ENCODE measurements at places on chromosomes 7 and 10.

- DNase-seq: no peak
These were observed 186.0 kb downstream of the PRKCQ start for GRCh38 chr10:6394084-6394483.

DNA sequence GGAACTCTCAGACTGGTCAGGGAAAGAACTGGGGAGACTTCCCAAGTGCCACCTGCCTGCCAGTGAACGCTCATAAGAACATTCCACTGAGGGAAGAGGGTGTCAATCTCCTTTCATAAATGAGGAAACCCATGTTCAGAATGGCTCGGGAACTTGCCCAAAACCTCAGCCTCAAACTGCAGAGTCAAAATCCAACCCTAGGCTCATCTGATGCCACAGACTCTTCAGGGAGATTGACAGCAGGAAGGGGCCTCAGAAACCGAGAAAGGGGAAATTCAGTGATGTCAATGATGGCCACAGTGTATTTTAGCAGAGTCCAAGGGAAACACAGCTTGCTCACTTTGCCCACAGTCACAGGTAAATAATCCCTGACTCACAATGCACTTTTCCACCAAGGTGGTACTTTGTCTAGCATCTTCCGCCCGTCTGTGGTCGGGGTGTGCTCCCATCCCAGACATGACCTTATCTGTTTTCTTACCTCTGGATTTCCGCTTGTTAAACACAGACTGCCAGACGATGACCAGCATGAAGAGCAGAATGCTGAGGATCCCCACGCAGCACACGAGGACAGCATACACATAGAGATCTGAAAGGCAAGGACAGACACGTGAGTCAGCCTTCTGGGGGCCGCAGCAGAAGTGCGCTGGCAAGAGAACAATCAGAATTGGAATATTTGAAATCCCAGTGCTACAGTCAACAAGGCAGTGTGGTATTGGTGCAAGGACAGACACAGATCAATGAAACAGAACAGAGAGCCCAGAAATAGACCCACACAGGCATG is 38.4 kb downstream of the VSTM4 start:
- peak; percentile 14 for DNase-seq

GRCh38 chr7:138278601-138279000 is 181.5 kb upstream of the TRIM24 start:
- DNase-seq: no peak

DNA sequence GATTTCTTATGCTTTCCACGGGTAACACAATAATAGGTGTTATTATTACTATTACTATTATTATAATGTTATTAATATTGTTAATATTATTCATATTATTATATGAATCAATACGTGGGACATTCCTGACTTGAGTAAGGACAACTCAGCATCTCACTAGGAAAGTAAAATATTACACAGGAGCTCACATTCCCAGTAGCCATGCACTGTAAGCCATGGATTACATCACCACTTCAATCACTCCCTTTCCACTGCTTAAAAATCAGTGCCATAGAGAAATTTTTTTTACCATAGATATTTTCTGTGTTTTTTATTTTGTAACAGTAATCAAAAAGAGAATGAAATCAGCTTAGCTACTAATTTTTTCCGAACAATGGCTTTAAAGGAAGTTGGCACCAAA is 68.5 kb upstream of the DGKI start:
- no peak for DNase-seq

DNA sequence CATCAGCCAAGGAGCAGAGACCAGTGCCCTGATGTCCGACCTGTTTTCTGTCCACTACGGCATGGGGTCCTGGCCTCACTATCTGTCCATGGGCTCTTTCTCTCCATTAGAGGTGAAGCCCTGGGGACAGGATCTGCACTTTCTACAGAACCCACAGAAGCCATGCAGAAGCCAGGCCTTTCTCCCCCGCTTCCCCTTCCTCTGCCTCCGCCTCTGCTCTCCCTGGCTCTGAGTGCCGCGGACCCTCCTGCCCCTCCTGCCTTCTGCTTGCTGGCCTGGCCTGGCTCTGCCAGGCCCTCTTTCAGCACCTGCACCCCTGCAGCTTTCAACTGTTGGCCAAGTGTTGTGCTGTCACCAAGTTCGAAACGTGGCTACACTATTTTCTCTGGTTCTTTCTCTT is 439.8 kb upstream of the ZMIZ1 start:
- DNase-seq: no peak

DNA sequence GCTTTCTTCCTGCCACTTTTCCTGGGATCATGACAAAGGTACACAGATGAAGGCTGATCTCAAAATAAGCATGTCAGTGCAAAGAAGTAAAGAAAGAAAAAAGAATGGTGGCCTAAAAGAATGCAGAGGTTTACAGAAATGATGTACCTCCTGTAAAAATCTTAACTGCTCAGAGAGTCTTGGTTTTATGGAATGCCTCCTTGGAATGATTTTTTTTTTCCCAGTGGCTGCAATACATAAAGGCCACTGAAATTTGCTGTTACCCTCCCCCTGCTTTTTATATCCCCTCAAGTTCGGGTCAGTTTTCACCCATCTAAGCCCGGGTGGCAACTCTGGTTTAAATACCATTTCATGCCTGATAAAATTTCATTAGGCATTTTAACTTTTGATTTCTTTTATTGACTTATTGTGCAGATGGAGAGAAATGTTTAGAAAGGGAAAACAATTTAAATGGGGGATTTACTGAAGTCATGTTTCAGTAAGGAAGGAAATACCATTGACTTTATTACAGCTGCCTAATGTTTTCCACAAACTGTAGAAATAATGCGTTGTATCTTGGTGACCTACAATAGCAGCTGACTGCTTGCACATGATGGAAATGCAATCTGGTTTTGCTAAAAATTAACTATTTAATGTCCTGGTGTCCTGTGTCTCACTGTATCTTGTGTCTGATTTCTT is 102.5 kb downstream of the SAMD9 start:
- DNase-seq: no peak

DNA sequence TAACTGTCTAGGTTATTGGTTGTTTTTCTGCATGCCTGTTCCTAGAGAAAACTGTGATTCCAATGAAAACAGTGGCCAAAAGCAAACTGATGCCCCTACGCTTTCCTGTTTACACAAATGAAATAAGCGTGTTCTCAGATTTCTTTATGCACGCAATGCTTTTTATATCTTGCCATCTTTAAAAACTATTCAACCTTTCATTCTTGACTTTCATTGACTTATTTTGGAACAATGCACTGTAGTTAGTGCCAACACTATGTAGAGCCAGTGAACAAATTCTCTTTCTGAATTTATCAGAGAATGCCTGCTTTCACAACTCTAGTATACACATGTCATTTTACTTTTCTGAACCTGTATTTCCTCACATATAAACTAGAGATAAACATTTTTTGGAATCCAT is 86.6 kb downstream of the CABCOCO1 start:
- DNase-seq: no peak

DNA sequence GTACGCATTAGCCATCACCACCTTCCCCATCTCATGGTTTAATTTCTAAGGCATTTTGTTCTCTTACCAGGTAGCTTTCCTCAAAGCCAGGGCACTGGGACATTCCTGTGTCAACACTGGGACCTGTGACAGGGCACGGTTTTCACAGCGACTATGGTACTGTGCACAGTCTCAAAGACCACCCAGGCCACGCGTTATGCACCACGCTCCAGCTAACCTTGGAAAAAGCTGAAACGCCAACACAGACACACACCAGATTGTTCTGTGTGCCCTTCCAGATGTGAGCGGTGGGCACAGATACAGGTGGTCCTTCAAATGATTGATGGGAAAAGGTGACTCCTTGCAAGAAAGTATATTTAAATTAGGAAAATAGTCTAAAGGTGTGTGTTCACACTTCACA is 337.3 kb downstream of the WDR37 start:
- DNase-seq: no peak

DNA sequence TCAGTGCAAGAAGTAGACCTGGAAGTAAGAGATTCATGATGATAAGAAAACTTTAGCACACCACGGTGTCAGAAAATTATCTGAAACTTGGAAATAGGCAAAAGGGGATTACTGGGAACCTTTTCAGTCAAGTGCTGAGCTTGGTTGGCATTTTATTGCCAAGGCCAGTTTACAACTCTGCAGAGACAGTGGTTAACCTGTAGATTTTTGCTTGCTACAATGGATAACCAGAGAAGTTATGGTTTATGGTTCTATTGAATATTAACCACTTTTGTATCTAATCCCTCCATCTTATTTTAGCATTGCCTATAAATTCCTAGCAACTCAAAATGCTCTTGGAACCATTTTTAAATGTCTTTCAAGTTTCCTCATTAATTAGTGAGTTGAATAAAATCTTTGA is 13.3 kb upstream of the GRM8 start:
- DNase-seq: no peak

DNA sequence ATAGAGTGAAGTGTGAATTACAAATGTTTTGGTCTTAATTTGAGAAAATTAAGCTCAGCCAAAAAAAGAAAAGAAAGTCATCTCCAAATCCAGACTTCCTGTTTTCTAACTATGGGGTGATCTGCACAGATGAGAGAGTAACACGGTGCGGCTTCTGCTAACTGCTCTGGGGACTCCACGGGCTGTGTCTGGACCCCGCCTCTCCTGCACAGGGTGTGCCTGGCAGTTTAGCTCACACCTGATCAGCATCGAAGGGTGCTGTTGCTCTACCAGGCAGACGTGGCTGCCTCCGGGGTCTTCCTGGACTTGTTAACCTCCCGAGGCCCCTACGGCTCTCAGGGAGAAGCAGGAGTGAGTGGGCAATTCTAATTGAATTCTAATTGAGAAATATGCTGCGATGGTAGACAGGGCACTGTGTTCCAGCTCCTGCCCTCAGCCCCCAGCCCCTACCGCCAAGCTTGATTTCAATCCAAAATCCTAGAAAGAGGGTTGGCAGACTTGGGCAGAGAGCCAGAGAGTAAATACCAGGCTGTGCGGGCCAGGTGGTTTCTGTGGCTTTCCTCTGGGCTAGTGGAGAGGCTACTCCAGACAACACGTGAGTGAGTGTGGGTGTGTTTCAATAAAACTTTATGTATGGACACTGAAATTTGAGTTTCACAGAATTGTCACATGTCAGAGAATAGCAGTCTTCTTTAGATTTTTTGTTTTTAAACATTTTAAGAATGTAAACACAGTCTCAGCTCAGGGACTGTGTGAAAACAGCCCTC is 13.4 kb downstream of the SHH start:
- DNase-seq: no peak

GRCh38 chr10:33314811-33315561 is 19.5 kb downstream of the NRP1 start:
- no peak for DNase-seq

GRCh38 chr10:8043569-8044306 is 10.8 kb upstream of the GATA3 start:
- DNase-seq: no peak

DNA sequence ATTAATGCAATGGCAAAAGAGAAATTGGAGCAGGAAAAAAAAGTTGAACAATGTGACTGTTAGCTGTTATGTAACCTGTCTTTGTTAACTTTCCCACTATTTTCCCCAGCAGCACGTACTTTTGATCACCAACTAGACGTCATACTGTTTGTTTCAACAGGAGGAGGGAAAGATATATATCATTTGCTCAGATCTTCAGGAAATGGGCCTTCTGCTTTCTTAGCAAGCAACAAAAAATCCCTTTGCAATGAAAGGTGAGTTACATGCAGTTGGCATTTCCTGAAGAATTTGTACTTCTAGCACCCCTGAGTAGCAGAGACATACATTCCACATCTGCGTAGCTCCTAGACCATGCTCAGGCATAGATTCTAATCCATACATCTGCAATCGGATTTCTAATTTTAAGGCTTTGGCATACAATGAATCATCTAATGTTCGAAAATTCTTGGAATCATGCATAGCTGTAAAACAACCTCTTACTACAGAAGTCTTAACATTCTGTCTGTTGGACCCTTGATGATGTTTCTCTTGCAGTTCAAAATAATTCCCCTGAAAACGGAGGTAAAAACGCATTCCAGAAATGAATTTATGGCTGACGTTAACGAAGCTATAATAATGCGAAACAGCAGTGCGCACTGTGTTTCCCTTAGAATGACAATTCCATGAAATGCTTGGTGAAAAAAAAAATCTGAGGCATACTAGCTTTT is 286.9 kb upstream of the MGMT start:
- DNase-seq: no peak

DNA sequence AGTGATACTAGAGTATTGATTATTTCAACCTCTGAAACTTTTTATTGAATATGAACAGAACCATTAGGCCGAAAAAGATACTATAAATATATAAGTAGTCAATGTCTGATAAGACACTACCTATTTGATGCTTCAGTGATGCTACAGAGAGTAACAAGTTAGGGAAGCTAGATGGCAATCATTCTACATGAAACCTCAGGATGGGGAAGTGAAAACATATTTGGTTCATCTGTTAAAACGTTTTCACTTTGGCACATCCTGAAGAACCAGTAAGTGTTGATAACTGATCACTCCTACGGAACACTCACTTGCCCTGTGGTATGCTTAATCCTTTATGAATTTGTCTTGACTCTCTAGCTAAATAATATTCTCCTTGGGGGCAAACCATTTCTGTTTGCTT is 1064.9 kb downstream of the NXPH1 start:
- DNase-seq: no peak

GRCh38 chr10:93703066-93703465 is 674 bp upstream of the FRA10AC1 start:
- no peak for DNase-seq

GRCh38 chr10:51932530-51932929 is 233.1 kb upstream of the CSTF2T start:
- DNase-seq: no peak

DNA sequence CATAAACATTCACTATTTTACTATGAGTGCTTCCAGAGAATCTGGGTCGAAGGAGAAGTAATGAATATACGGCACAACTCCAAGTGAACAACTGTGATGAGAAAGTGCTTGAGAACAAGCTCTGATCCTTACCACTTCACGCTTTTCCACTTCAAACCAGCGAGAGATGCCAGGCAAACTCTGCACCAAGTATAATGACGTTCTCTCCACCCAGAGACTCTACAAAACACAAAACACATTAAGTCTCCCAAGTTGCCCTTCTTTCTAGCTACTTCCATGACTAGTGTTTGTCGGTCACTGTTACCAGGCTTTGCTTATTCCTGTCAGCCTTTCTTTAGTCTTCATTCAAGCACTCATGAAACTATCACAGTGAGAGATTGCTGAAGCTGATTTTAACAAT is 193.1 kb upstream of the IMMP2L start:
- no peak for DNase-seq

DNA sequence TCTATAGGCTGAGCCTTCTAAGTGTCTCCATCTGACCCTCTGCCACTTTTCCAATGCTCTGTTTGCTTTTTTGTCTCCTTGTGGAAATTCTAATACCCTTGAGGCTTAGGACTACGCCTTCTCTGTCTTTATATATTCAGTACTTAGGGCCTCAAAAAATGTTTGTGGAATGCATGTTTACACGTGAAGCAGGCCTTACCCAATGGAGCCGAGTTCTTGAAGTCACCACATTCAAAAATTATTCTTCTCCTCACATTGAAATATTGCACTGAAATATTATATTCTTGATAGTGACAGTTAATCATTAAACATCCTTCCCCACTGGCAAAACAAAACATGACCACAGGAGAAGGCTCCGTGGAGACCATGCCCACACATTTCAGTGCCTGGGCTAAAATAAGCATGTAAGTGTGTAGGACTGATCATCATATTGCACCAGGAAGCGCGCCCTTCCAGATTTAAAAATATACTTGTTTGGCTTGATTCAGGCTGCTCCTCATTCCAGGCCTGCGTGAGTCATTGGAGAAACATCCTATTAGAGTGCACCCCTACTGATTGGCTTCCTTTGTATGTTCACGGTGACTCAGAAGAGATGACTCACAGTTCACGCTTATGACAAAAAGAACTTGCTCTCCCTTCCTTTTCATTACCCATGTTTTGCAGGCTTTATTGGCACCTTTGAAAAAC is 307.4 kb upstream of the AOAH start:
- DNase-seq: peak; percentile 0
